ENCODE measurements at places on chromosomes 4 and X.

DNA sequence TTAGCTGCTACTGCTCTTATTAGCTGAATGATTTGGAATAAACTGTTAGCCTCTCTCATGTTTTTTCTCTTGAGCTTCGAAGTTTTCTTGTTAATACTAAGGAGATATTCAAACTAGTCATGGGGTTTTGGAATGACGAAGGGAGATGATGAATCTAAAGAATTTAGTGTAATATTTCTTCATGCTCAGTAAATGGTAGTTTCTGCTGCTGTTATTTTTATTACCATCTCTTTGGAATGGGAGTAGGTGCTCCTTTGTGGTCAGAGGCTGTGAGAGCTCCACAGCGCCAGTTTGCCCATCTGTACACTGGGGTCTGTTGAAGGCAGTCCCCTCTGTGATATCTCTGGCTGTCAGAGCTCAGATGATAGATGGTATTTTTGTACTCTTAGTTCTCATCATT is 33.7 kb downstream of the HTT start:
- DNase-seq = no peak

DNA sequence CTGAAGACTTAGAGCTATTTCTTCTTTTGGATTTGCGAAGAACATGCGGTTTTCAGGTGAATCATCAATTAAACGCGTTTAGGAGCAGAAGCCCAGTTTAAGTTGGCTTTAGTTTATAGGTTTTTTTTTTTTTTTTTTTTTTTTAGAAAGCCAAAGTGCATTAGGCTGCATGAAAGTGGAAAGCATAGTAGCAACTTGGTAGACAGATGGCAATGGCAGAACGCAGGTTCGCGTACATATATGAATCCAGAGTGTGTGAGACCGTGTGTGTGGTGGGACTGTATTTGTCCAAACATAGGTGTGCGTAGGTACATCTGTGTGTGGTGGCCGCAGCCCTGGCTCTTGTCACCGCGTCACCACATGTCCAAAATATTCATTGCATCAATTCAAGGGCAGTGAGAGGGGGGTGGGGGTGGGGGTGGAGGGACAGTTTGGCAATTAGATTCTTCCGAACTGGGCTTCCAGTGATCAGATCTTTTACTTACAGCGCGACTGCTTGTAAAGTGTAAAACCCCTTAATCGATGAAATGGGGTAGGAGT is 901 bp downstream of the JADE1 start:
- DNase-seq = peak; percentile 21

- peak; percentile 19 for DNase-seq
Observed at GRCh38 chr4:183396227-183396637, 48.2 kb upstream of the CDKN2AIP start.

DNA sequence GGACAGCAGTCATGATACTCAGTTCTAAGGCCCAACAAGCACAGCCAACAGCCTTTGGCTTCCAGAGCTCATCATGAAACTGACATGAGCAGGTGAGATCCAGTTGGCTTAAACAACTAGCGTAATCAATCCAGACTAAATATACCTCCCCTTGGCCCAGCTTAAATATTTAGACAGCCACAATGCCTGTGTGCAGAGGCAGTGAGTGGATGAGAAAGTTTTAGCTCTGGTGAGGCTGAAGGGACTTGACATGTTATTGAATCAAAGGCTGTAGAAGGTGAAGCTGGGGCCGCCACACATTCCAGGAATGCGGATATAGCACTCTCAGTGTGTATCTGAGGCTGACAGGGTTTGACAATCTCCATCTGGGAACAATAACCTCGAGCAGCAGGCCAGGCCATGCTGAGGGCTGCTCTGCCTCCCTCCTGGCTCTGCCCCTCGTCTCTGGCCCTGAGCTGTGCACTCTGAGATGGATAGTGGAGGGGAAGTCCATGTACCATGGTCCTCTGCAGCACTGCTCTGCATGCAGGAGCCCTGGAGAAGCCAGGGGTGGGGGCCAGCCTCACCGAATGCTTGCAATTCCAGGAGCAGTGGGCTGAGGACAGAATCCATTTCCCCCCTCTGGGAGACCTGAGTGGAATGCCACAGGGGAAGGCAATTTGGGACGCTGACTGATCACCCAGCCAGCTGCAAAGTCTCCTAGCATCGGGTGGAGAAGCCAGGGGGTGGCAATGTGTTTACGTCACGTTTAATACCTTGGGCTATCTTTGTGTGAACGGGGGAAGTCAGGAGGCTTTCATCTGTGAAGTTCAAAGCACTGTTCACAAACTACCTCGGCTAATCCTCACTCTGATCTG is 37.3 kb upstream of the RASL11B start:
- DNase-seq = no peak

- no peak for DNase-seq
Observed at GRCh38 chr4:109026588-109026987, 263.7 kb upstream of the ETNPPL start.

DNA sequence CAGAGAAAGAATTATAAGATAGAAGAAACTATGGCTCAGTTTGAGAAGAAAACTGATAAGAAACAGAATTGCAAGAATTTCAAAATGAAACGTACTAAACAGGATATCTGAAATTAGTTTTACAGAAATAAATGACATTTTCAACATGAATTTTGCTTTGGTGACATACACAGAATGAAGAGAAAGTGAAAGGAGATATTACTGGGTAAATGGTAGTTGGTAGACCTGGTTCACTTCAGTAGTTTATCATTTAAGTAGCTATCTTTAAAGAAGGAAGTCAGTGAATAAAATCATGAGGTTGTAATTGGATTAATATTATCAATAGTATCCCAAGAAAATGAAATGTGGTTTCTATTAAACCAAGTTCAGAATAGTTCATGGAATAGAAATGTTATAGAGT is 395.5 kb upstream of the SMIM31 start:
- DNase-seq = no peak

DNA sequence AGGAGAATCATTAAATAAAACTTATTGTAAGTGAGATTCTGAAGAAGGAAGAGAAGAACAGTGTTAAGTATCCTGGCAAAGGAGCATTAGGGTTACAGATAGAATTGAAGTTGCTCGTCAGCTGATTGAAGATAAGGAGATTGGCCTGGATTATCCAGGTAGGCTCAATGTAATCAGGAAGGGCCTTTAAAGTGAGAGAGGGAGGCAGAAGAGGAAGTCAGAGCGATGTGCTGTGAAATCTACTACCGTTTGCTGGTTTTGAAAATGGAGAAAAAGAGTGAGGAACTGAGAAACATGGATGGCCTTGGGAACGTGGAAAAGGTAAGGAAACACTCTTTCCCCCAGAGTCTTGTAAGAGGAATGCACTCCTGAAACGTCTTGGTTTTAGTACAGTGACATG is 245.7 kb downstream of the ANTXR2 start:
- DNase-seq = no peak

GRCh38 chrX:31213941-31214340 is 142.1 kb upstream of the FTHL17 start:
- DNase-seq = no peak

DNA sequence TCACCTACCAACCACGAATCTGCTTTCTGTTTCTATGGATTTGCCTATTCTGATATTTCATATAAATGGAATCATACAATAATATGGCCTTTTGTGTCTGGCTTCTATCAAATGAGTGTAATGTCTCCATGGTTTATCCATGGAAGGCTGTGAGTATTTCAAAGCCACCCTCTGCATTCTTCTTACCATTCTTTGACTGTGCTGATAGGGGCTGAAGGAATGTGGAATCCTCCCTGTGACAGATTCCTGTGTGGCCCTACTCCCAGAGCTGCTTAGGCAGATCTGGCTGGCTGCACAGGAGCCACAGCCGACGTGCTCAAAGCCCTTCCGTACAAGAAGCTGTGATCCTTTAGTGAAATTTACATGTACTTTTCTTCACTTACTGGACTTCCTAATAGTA is 163.2 kb downstream of the HS6ST2 start:
- no peak for DNase-seq

GRCh38 chrX:53262918-53263394 is 18.4 kb downstream of the IQSEC2 start:
- DNase-seq = no peak

- no peak for DNase-seq
Observed at GRCh38 chr4:139587446-139587845, 31.4 kb upstream of the SETD7 start.

GRCh38 chr4:132540797-132541196 is 608.3 kb upstream of the PCDH10 start:
- no peak for DNase-seq

- no peak for DNase-seq
Observed at GRCh38 chrX:47643926-47644325, 6.4 kb downstream of the ELK1 start.

- no peak for DNase-seq
Observed at GRCh38 chr4:18039113-18039512, 17.6 kb upstream of the LCORL start.

DNA sequence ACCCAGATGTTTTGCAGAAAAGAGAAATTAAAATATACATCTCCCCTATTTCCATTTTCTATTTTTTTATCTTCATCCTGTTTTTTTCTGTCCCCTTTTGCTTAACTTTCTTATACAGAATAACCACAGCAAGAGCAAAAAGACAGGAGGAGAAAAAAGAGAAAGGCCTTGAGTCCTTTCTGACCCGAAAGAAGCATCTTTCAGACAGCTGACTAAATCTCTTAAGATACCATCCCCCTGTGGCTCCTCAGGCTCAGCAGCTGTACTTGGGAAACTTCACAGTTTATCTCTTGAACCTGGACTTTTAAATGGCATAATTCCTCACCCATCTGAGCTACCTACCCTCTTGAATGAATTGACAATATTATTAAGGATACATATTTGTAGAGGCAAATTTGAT is 100.2 kb downstream of the FIP1L1 start:
- DNase-seq = no peak

- no peak for DNase-seq
Observed at GRCh38 chr4:2321279-2322196, 59.6 kb upstream of the MXD4 start.

GRCh38 chr4:107824350-107825071 is at the start of gene SGMS2:
Gene SGMS2 (plus strand): TSS chr4:107824932. CDS start chr4:107895554, 70,622 bp downstream.
- DNase-seq = no peak

DNA sequence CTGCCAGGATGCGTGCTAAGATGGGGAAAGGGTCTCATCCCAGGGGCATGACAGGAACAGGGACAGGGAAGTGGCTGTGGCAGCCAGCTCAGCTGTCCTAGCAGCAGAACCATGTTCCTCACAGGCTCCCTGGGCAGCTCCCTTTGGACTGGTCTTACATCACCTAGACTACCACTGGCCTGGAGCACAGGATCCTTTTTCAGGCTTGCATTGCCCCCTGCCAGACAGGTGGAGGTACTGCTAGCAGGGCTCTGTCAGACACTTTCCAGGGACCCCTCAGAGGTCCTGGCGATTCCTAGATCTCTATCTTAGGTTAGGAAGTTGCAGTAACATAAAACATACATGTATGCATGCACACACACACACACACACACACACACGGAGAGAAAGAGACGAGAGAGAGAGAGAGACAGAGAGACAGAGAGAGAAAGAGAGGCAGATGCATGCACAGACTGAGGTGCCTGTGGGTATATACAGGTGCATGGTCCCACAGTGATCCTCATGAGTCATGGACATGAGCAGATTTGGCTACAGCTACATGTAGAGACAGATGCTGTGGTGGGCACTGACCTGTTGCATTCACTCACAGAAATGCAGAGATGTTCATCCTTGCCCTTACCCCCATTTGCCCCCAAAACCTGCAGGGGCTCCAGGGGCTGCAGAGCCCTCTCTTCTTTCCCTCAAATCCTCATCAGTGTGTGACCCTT is 63.6 kb downstream of the STARD8 start:
- peak; percentile 45 for DNase-seq

DNA sequence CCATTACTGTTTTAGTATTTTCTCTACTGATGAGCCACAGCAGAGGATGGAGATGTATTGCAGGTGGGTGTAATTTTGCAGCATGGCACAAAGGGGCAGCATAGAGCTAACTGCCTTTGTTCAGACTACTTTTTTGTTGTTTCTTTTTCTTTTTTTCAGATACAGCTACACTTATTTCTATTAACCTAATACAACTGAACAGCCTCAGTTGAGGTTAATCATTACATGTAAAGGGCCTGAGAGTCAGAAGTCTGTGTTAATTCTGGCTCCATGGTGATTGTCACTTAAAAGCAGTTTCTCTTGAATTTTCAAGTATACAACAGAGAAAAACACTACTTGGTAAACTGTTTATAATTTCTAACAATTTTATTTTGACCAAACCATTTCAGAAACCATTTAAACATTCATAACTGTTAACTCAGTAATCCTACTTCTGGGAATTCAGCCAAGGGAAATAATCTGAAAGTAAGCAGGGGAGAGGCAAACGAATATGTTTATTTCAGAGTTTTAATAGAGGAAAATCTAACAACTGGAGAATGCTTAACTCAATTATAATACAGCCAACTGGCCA is 13.9 kb upstream of the PPEF2 start:
- DNase-seq = no peak
